IMR-90 (cell line): ENCODE measurements at places on chromosomes 11 and 22. TPM values are rescaled to one million over a fixed set of nuclear protein-coding genes. Genes with fewer than 3 reads are reported as not detected.

GRCh38 chr22:19943082-19944026, 1.7 kb upstream of the TXNRD2 start:
- peak; percentile 94 for DNase-seq

DNA sequence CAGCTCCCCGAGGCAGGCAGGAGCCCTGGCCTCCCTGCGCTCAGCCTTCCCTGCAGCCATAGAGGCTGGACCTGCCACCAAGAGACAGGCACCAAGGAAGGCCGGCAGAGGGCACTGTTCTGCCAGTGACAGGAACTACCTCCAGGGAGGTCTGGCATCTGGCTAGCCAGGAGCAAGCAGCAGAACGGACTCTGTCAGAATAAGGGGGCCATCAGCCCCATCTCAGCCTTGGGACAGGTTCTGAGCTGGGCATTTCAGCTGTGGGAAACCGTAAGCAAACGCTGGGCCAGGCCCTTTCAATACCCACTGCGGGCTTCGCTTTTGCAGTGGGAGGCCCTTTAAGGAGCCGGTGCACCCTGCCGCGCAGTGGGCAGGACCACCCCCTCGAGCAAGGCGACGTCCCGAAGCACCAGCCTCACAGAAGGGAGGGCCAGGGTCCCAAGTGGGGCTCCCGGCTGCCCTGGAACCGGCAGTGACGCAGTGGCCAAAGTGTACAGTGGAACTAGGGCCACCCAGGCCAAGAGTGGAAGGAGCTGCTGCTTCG, 18.2 kb downstream of the IFT27 start:
- DNase-seq, result peak; percentile 70

GRCh38 chr11:116376547-116376946, 396.2 kb downstream of the BUD13 start:
- DNase-seq, result no peak

GRCh38 chr11:19660076-19660475, 52.6 kb upstream of the NAV2 start:
- peak; percentile 85 for DNase-seq

GRCh38 chr22:40791241-40791640, 27.9 kb downstream of the SLC25A17 start:
- DNase-seq, result no peak

The DGCR6L gene
- 80.4 and 95.2 TPM in 2 replicates for polyA plus RNA-seq
